H4 (cell line): ENCODE measurements at places on chromosomes 3 and 15.

- no peak for DNase-seq
Measured at GRCh38 chr3:173976281-173976680, 578.7 kb downstream of the NLGN1 start.

GRCh38 chr3:196288141-196288460 is 575 bp upstream of the PCYT1A start:
- DNase-seq = no peak

DNA sequence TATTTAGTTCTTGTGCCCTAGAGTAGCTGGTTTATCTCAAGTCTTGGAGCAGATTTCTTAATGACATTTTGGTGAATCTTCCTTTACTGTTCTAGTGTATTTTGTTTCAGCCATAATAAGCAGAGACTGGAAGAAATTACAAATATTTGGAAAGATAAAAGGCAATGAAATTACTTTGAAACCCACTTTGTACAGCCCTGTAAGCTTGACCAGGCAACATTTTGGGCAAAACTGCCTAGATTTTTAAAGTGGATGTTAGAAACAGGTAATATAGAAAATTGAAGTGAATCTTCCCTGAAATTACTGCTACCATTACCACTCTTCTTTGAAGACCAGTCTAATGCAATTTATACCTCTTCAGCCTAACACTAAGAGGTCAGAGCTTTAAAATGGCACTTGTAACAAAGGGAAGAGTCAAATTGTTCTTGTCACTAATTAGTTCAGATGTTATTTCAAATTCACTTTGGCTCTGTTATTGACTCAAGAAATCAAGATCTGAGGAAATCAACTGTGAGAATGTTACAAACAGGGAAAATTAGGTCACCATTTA is 589.4 kb downstream of the NLGN1 start:
- no peak for DNase-seq

GRCh38 chr3:169034401-169034800 is 629.1 kb downstream of the MECOM start:
- DNase-seq = peak; percentile 9

DNA sequence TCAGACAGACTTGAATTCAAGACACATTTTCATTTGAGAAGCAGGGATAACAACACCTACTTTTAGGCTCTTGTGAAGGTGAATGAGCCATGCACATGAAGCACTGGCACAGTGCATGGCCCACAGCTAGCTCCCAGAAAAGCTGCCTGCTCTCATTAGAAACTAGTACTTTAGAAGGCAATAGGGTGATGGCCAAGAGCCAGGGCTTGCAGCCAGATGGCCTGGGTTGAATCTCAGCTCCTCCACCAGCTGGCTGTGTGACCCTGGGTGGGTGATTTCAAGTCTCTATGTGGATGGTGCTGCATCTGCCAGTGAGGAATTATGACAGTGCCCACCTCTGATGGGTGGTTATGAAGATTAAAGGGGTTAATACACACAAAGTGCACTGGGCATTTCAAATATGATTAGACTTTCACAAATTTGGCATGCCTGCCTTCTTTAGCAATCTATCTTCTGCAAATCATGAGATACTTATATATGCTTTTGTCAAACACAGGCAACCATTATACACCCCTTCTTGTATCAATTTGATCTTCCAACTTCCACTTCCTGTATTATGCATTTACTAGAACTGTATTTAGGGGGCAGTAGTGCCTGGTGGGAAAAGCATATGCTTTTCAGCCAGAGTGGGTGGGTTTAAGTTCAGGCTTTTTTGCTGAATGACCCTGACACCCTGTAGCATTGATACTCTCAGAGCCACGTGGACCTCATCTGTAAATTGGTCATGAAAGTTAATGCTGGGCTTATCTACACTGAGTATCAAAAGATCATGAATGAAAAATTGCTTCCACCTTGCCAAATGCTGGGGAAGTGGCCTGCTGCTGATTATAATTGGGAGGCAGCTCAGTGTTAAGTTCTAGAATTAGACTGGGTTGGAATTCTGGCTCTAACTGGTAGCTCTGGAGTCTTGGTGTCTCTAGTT is 34.7 kb upstream of the RBP1 start:
- DNase-seq = no peak

DNA sequence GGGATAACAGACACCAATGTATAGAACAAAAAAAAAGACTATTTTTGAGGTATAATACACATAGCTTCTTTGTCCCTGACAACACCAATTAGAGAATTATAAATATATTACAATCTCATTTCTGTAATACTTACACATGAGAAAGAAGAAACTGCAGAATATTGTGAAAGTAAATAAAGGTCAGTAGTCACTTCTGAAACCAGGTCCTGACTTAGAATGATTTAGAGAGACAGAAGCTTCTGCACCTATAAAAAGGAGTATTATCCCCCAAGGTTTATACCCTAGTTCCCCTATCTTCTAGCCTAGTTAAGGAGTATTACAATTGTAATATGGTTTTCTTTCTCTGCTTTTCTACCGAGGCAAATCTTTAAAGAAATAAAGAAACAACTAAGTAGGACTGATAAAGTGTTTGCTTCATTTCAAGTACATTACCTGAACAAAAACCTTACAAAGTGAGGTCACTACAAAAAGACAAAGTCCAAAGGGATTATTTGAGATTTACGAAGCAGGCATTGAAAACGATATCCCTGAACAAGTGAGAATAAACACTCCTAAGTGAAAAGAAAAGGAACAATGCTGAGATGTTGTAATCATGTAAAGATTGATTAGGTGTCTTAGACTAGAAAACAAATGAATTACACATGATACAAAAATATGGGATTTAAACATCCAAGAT is 103.0 kb downstream of the GBE1 start:
- DNase-seq = no peak

- DNase-seq = no peak
Measured at GRCh38 chr3:140166861-140167599, 232.0 kb downstream of the CLSTN2 start.

- DNase-seq = peak; percentile 96
Measured at GRCh38 chr15:94205366-94205765, 26.0 kb upstream of the MCTP2 start.
